ENCODE measurements at places on chromosomes 7 and 10.

DNA sequence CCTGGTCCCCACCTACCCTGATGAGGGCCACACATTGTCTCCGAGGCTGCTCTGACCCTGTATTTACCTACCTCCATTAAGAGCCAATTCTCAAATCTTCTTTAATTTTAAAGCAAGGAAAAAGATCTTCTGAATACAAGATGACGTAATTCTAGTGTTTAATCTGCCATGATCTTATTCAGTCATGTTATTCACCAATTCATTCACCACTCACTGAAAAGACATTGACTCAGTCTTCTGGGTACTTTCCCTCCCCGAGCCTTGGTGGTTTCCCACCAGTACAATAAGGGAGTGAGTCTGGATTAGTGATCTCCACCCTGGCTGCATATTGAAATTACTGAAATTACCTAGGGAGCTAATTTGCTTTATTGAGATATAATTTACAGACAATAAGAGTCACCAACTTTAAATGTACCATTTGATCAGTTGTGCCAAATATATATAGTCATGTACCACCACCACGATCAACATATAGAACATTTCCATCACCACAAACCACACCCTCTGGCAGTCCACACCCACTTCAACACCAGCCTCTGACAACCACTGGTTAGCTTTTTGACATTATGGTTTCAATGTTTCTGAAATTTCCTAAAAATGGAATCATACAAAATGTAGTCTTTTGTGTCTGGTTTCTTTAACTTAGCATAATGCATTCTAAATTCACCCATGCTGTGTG, 117.5 kb upstream of the UNC5B start:
- no peak for DNase-seq

DNA sequence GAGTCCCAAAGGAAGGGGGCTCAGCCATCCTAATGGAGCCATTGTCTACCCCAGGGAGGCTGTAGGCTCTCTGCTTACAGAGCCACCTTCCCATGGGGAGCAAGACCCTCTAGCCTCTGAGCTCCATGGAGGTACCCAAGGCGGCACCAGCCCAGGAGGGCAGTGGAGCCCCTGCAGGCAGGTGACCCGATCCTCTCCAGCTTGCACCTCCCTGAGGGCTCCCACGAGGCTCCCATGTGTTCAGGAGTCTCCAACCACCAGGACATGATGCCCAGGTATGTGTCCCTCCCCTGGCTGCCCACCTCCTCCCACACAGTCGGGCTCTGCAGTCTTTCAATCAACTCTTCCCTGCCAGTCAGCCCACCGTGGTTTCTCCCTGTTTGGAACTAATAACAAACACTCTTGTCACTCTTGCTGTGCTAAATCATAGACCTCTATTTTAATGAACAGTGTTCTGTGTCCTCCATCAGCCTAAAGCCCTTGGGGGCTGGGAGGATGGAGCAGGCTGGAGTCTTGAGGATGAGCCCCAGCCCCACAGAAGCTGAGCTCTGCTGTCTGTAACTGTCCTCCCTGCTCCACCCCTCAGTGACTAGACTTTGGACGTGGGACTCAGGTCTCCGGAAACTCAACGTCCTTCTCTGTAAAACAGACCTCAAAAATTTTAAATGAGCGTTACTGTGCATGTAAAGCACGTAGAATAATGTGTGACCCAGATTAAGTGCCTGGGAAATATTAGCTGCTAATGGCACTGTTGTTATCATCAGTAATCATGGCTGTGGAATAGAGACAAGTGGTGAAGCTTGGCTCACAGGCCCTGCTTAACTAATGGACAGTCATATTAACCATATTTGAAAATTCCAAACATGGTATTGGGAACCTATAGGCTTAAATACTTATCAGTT, 298.9 kb downstream of the WDR37 start:
- no peak for DNase-seq

DNA sequence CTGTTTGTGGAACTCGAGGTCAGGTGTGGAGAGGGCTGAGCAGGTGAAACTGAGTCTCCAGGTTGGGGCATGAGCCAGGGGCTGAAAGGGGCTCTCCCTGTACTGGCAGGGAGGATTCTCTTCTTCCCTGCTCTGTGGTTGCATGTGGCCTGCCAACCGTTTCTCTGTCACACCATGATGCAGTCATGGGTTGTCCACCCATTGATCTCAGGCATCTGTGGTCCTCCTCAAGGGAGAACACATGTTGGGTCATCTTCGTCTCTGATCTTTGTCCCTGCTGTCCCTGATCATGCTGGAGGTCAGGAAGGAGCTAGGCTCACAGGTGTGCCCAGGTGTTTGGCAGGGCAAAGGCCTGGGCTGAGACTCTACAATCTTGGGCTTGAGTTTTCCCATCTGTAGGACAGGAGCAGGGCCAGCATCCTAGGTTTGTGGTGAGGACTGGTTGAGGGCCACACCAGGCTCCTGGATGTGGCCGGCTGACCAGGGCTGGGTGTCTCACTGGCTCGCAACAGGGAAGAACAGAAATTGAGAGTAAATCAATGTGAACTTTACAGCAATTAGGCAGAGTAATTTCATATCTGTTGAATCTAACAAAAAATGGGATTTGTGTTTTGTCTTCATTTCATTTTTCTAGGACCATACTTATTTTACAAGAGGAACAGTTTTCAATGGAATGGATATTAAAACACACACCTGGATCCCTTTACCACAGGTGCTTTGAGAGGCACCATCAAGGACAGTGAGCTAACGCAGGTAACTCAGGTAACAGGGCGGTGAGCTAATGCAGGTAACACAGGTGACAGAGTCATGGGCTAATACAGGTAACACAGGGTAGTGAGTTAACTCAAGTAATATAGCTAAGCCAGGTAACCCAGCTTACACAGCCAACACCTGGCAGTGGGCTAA, 58.5 kb upstream of the IGFBP3 start:
- DNase-seq: no peak

DNA sequence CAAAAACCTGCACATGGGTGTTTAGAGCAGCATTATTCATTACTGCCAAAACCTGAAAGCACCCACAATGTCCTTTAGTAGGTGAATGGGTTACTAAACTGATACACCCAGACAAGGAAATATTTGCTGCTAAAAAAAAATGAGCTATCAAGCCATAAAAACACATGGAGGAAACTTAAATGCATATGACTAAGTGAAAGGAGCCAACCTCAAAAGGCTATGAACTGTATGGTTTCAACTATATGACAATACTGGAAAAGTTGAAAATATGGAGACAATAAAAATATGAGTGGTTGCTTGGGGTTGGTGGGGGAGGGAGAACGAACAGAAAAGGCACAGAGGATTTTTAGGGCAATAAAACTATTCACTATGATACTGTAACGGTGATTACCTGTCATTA, 291.0 kb downstream of the TNS3 start:
- DNase-seq: no peak

- no peak for DNase-seq
These were observed 116.3 kb upstream of the CSTF2T start for GRCh38 chr10:51815723-51816122.

GRCh38 chr7:156662277-156662676, 21.7 kb downstream of the RNF32 start:
- DNase-seq: no peak

- DNase-seq: no peak
These were observed 1078.0 kb downstream of the LRMDA start for GRCh38 chr10:76509446-76509845.

DNA sequence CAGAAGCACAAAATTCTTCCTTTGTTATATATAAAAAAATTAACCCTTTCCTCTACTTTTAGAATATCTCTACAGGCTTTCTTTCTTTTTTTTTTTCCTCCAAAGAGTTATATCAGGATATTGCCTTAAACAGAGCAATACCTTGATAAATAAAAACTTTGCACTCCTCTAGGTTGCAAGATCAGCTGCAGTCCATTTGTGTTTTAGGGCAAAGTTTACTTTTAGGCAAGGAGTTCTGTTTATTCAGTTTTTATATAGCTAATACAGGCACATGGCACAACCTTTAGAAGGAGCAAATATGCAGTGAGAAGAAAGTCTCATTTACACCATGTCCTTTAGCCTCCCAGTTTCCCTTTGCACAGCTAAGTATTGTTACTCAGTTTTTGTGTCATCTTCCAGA, 10.3 kb downstream of the LRMDA start:
- DNase-seq: no peak

GRCh38 chr10:19247843-19248242, 199.2 kb downstream of the MALRD1 start:
- DNase-seq: no peak

DNA sequence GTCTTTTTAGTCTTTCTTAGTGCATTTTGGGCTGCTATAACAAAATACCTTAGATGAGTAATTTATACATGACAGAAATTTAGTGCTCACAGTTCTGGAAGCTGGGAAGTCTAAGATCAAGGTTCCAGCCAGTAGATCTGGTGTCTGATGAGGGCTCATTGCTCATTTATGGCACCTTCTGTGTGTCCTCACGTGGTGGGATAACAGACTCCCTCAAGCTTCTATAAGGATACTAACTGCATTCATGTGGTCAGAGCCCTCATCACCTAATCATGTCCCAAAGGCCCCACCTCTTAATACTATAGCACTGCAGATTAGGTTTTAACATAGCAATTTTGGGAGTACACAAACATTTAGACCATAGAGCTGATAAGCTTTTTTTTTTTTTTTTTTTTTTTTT, 80.4 kb downstream of the ZNRF2 start:
- no peak for DNase-seq

DNA sequence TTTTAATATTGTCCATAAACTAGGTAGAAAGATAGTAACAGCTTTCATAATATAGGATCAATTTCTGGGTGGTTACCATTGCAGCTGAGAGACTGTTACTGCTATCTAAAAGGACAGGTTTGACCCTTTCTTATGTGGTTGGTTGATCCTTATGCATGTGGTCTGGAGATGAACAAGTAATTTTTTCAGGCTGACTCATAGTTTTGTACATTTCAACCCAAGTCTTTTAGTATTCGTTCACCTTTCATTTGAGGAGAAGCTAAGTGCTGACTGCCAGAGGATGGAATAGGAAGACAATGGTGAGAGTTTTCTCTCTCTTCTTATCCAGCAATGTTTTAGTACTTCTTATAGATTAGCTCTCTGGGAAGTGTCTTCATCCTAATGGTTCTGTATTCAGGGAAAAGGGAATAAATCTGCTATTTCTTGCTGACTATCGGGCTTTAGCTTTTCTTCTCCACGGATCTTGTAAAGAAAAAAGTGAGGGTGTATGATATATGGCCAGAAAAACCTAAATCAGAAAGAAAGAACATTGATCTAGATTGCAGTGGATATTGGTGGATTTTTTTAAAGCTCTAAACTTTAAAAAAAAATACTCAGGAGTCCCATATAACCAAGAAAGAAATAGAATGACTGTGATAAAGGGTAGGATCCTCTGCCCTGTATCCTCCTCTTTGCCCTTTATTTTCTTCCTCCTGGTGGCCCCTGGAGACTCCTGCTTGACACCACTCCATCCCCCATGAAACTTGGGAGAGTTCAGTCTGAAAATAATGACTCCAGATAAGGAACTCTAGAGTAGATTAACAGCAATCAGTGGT, 88.0 kb downstream of the CPED1 start:
- no peak for DNase-seq

DNA sequence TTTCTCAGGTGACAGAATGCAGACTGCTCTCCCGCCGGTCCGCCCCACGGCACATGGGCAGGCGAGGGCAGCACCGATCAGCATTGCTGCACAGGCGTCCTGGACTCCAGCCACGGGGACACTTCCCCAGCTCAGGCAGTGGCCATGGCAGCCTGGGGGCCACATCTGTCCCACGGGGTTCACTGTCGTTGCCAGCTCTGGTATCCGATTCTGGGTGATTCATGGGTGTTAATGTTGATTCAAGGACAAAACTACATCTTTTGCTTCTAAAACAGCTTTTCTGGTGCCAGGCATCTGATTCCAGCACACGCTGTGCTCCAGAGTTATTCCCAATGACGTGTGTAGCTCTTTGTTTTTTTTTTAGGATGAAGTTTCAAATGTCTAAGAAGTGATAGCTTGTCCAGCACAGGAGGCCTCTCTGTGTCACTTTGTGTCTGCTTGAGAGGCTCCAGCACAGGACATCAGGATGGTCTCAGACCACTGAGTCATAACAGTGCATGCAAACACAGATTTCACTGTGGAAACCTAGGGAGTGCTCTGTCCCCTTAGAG, 218.0 kb downstream of the WDR37 start:
- DNase-seq: no peak

GRCh38 chr10:77946084-77946483, 19.5 kb upstream of the DLG5 start:
- DNase-seq: no peak

DNA sequence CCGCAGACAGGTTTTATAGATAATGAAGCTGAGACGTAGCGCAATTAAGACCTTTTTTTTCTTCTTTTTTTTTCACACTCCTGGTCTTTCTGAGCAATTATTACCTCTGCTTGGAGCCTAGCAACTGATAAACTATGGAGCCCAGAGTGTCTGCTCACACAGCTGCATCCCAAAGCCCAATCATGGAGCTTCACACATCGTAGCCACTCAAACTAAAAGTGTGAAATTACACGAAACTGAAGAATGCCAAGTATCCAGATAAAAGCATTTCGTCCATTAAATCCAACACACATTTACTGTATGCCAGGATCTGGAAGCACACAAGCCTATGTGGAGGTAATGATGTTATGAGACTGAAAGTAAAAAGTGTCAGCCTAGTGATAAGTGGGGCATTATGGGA, 97.6 kb downstream of the NRP1 start:
- no peak for DNase-seq
